Stomach (tissue), 19 donors: ENCODE measurements at places on chromosomes 4 and X. TPM values are rescaled to one million over a fixed set of nuclear protein-coding genes. Genes with fewer than 3 reads are reported as not detected.

QDPR gene
- polyA plus RNA-seq = 35.9 TPM

CSN1S1 gene
- polyA plus RNA-seq = not detected

CCKAR gene
- 1.4 TPM for polyA plus RNA-seq

RIPPLY1 gene
- polyA plus RNA-seq = not detected

XAGE1A gene
- polyA plus RNA-seq = not detected

SSX4B gene
- not detected for polyA plus RNA-seq

AKAP17A gene
- polyA plus RNA-seq = 13.3 TPM

AFP gene
- not detected for polyA plus RNA-seq

CLTRN gene
- 2.4 TPM for polyA plus RNA-seq

ARHGEF9 gene
- polyA plus RNA-seq = 7.6 TPM

SSX2B gene
- polyA plus RNA-seq = not detected

CPZ gene
- 7.5 TPM for polyA plus RNA-seq

MTMR8 gene
- not detected for polyA plus RNA-seq

SLC25A4 gene
- polyA plus RNA-seq = 46.3 TPM

SEPSECS gene
- 3.9 TPM for polyA plus RNA-seq

P2RY4 gene
- not detected for polyA plus RNA-seq

DRD5 gene
- polyA plus RNA-seq = not detected

PITX2 gene
- not detected for polyA plus RNA-seq

RGN gene
- polyA plus RNA-seq = 12.5 TPM

YY2 gene
- polyA plus RNA-seq = 0.55 TPM

SPIN2B gene
- polyA plus RNA-seq = 4.9 TPM

SLC49A3 gene
- 15.2 TPM for polyA plus RNA-seq

LRAT gene
- 0.43 TPM for polyA plus RNA-seq

IL15 gene
- 2.4 TPM for polyA plus RNA-seq

SLC2A9 gene
- 1.6 TPM for polyA plus RNA-seq

DKK2 gene
- polyA plus RNA-seq = not detected
